CD4-positive, alpha-beta memory T cell (primary cell): ENCODE measurements at places on chromosomes 6 and 20.

GRCh38 chr6:128558924-128559323 is 38.5 kb upstream of the PTPRK start:
- H3K27ac ChIP-seq: no peak overlapping the region
- no peaks in the 10 kb centered on the region for H3K27me3 ChIP-seq
- DNase-seq: no peak
- H3K4me3 ChIP-seq: no peak overlapping the region

DNA sequence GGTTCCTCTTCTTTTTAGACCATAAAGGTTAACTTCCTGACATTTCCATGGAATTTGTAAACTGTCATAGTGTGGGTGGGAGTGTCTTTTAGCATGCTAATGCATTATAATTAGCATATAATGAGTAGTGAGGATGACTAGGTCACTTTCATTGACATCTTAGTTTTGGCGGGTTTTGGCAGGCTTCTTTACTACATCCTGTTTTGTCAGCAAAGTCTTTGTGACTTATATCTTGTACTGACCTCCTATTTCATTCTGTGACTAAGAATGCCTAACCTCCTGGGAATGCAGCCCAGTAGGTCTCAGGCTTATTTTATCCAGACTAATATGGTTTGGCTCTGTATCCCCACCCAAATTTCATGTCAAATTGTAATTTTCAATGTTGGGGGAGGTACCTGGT is 149.6 kb upstream of the SYNCRIP start:
- no peak overlapping the region for H3K4me3 ChIP-seq
- no peaks in the 10 kb centered on the region for H3K36me3 ChIP-seq
- H3K27me3 ChIP-seq: no peaks in the 10 kb centered on the region
- H3K4me1 ChIP-seq: no peaks in the 10 kb centered on the region
- no peak for DNase-seq
- no peak overlapping the region for H3K27ac ChIP-seq

GRCh38 chr6:100339574-100340255 is 125.0 kb downstream of the SIM1 start:
- no peaks in the 10 kb centered on the region for H3K4me1 ChIP-seq
- DNase-seq: no peak
- H3K4me3 ChIP-seq: no peak overlapping the region
- H3K36me3 ChIP-seq: no peaks in the 10 kb centered on the region

DNA sequence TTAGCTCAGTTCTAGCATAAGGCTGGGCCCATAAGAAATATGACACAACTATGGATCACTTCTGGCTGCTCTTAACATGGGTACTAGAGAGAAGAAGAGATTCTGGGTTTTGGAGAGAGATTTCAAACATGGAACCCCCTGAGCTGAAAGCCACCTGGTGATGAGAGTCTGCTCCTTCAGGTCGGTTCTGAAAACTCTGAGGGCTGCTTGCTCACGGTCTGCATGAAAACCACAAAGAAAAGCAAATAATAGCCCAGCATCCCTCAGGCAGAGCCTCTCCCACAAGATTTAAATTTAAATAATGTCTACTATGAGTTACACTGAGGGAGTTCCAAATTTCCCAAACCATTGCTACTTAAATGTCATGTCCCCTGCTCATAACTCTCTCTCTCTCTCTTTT is 301.5 kb downstream of the BMP7 start:
- H3K27ac ChIP-seq: no peak overlapping the region
- no peaks in the 10 kb centered on the region for H3K27me3 ChIP-seq

- H3K27me3 ChIP-seq: no peaks in the 10 kb centered on the region
- H3K27ac ChIP-seq: peak overlapping the region; percentile 35
- peaks cover 96% of the 10 kb centered on the region for H3K4me1 ChIP-seq
- no peak overlapping the region for H3K4me3 ChIP-seq
Observed at GRCh38 chr6:36603222-36604089, 9.3 kb downstream of the SRSF3 start.
